Eye (tissue), 1 donor: ENCODE measurements at places on chromosomes 12 and 14.

- no peak for DNase-seq
Measured at GRCh38 chr14:32018391-32019092, 58.6 kb upstream of the ARHGAP5 start.

- DNase-seq: no peak
Measured at GRCh38 chr12:71581206-71581605, 82.4 kb downstream of the ZFC3H1 start.

GRCh38 chr14:73777420-73777819, 63.2 kb upstream of the PNMA1 start:
- no peak for DNase-seq

DNA sequence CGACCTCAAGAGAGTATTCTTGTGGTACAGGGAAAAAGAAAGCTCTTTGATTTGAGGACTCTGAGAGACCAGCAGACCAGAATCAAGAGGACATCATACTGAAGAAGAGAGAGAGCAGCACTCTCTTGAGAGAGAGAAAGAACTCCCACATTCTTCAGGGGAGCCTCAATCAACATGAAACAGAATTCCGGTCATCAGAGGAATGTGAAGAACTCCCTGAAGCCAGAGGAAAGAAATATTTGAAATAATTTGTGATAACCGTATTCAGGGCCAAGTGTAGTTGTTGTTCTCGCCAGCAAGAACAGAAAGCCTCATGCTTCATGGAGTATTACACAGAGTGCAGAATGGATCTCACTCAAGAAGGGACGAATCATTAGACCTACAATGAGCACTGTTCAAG, 363.8 kb upstream of the TMEM132C start:
- DNase-seq: no peak

DNA sequence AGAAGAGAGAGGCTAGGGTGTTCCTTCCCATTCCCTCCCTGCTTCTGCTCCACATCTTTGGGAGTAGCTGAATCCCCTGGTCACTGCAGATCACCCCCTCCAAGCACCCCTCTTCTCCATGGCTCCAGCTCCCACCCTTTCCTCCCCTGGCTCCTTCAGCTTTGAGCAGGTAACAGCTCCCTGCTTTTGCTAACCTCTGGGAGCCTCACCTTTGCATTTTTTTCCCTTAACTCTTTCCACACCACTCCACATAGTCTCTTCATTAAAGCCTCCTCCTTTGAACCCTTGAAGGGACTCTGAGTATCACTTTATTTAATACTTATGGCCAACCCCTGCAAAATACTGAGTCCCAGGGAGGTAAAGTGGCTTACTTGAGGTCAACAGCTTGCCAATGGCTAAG, 25.7 kb upstream of the SERPINA6 start:
- no peak for DNase-seq

- DNase-seq: no peak
Measured at GRCh38 chr12:7601406-7601805, 64.3 kb downstream of the APOBEC1 start.

DNA sequence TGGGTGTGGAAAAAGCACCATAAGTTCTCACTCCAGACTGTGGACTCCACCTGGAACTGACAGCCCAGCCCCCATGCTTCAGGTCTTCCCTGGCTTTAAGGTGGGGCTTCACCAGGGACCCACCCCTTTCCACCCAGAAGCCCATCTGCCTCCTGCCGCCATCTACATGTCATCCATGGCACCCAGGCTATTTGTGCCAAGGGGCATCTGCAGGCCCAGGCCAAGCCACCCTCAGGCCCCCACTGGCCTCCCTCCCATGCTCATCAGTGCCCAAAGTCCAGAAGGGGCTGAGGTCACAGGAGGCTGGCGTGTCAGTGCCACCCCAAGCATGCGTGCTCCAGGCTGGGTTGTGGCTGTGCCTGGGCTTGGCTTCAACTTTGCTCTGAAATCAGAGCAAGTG, 212.2 kb upstream of the DIO3 start:
- DNase-seq: no peak

DNA sequence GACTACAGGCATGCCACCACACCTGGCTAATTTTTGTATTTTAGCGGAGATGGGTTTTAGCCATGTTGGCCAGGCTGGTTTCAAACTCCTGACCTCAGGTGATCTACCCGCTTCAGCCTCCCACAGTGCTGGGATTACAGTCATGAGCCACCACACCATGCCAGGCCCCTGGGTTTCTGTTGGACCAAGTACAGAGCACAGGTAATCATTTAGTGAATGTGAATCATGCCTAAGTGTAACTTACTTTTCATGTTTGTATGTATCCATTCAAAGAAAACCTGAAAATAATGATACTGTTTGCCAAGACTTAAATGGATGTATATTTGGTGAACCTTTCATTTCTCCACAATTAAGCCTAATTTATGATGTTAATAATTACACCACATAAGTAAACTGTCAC, 65.9 kb downstream of the FGD6 start:
- no peak for DNase-seq

- DNase-seq: no peak
Measured at GRCh38 chr14:51849097-51849496, 11.3 kb upstream of the GNG2 start.

DNA sequence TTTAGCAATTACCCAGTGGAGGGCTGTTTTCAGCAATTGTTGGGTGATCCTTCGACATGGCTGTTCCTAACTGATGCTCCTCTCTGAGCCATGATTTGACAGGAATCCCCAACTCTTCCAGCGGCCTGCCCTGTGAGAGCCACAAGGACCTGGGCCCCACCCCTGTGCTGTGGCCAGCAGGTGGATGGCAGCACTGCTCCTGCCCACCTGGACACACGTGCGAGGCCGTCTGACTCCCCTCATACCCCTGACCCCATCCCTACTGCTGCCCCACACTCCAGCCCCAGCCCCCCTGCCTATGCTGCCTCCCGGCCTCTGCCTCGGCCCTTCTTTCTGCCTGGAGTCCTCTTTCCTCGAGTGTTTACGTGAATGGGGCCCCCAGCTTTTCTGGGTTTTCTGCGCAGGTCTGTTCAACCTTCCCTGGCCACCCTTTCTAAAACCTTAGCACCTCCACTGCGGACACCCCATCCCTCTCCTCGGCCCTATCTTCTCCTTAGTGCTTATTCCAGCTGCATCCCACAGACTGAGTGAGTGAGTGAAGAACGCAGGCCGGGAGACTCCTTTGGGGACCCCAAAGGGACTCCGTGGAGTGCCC, 111.4 kb downstream of the DICER1 start:
- DNase-seq: no peak

DNA sequence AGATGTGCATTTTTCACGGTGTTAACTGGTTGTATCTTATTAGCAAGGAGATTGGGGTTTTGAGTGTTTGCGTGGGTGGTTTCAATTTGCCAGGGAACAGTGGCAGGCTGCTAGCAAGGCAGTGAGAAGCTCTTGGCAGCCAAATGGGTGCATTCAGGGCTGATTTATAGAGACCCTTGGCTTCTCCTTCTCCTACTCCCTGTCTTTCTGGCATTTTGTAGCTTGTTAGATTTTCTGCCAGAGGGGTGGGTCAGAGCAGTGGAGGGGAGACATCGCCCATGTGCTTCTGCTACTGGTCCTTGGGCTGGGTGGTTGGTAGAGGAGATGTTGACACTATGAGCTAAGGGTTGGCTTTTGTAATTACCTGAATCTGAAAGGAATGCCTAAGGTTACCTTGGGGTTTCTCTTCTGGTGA, 9.6 kb downstream of the CALM1 start:
- DNase-seq: no peak

DNA sequence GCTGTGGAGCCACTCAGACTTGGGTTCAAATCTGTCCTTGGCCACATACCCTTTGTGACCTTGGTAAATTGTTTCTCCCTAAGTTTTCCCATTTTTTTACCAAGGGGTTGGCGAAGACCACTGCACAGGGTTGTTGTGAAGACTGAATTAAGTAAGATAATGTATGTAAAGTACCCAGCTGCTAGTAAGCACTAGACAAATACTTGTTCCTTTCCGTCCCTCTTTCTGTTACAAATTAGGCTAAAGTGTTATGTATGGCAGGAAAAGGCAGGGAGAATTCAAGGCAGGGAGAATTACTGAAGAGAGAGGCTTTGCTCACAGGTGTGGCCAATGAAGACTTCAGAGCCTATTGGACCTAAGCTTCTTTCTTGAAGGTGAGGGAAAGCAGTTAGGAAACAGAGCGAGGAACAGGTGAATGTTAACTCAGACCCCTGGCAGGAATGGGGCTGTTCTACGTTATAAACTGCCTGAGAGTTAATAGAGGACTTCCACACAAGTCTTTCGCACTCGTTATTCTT, 25.9 kb downstream of the ABHD12B start:
- DNase-seq: no peak

- DNase-seq: no peak
Measured at GRCh38 chr14:22118899-22119477, 445.4 kb upstream of the OR4E1 start.

DNA sequence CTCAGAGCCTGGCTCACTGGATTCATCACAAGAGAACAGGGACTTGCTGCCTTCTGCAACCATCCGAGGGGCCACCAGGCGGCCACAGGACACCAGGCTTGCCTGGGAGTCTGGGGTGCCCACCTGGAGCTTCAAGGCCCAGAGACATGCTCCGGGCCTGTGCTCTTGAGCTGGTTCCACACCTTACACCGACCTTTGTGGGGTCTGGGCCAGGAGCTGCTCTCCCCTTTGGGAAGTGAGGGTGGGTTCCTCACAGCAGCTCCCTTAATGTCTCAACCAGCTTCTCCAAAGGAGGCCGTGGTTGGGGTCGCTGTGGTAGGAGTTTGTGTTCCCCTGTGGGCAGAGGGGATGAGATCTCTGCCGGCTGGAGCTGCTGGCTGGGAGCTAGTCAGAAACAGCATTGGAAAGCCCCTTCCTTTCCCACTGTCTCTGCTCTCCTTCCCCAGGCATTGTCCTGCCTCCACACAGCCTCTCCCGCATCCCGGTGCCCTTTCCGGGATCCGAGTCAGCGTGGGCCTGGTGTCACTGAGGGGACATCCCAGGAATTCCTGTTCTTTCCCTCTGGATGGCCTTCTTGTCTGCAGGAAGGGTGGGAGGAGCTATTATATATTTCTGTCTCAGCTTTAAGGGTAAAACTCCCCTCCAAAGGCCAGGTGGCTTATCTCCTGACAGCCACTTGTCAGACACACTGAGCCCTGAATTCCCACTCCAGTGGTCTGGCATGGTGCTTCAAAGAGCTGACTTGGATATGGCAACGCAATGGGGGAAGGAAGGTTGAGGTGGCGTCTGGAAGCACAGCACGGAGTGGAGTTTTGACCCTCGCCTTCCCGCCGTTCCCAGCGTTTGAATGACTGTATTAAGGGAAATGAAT, 5.1 kb upstream of the PAPLN start:
- DNase-seq: no peak

DNA sequence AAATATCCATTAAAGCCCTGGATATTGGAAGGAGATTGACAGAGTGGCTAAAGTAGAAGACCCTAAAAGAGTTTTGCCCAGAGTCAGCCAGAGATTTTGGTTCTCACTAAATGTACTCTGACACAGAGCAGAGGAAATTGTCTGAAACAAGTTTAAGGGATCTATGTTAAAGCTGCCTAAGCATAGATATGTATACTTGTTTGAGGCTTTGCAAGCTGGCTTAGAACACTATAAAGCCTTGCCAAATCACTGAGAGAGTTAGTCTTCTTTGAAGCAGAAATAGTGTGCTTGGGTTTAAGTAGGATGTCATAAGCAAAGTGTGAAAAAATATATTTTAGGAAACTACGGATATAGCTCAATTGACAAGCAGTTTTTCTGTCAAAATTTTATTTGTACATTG, 653.5 kb downstream of the FSCB start:
- DNase-seq: no peak

DNA sequence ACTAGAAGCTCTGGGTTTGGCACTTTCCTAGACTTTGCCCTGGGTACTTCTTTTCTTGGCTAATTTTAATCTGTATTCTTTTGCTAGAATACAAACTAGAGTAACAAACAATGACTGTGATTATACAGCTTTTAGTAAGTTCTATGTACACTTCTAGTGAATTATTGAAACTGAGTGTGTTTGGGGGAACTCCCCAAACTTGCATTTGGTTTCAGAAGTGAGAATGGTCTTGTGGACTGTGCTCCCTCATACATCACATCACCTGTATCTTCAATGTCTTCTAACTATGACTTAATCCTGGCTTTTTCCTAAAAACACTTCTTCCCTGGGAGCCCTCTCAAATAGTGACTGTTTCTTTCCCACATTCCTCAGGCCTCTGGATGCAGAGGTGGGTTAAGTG, 23.6 kb upstream of the SSTR1 start:
- no peak for DNase-seq

- DNase-seq: no peak
Measured at GRCh38 chr12:30457621-30458289, 237.9 kb downstream of the IPO8 start.

DNA sequence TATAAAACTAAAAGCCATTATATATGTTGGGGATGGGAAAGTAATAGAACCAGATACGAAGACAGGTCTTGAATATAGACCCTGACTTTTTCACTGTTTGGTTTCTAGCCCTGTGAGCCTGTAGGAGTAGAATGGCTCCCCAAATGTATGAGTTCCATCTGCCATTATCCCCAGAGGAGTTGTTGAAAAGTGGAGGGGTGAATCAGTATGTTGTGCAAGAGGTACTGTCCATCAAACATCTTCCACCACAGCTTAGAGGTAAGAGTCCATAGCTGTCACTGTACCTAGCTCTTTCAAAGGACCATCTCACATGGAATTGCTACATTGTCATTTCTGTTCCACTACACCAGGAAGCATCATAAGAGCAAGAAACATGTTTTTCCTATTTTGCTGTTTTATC, 1.1 kb downstream of the NCAPD2 start:
- DNase-seq: no peak

DNA sequence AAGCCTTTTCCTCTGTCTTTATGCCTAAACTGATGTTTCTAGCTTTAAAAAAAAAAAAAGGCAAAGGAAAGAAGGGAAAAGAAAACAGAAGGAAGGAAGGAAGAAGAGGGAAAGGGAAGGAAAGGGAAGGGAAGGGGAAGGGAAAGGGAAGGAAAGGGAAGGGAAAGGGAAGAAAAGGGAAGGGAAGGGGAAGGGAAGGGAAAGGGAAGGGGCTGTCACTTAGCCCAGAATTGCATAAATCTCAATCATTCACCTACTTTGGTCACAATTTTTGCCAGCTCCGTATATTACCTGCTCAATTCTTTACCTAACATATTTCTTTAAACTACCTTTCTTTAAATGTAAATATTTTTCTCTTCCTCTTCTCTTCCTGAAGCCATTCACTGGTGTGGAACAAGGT, 26.8 kb downstream of the CIT start:
- DNase-seq: no peak

DNA sequence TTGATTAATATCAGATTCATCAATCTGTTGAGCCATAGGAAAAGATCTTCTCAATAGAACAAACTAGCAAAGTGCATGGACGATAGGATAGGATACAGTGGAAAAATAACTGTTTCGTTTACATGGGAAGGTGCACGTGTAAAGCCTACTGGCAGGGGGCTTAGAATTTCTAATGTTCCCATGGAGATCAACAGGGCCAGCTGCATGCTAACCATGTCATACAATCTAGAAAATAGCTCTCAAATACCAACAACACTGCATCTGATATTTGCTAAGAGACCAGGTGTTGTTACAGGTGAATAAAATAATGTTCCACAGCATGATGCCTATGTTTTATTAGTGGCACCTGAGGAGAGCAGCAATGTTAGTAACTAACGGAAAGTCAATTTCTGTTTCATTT, 72.5 kb downstream of the ACSS3 start:
- DNase-seq: peak; percentile 26
